ENCODE measurements at places on chromosomes 6 and 20.
A peak's percentile ranks its signal among the peaks of the same experiment; 100 is the strongest.

GRCh38 chr6:10749734-10750133, 2.1 kb downstream of the TMEM14B start:
- DNase-seq: no peak

DNA sequence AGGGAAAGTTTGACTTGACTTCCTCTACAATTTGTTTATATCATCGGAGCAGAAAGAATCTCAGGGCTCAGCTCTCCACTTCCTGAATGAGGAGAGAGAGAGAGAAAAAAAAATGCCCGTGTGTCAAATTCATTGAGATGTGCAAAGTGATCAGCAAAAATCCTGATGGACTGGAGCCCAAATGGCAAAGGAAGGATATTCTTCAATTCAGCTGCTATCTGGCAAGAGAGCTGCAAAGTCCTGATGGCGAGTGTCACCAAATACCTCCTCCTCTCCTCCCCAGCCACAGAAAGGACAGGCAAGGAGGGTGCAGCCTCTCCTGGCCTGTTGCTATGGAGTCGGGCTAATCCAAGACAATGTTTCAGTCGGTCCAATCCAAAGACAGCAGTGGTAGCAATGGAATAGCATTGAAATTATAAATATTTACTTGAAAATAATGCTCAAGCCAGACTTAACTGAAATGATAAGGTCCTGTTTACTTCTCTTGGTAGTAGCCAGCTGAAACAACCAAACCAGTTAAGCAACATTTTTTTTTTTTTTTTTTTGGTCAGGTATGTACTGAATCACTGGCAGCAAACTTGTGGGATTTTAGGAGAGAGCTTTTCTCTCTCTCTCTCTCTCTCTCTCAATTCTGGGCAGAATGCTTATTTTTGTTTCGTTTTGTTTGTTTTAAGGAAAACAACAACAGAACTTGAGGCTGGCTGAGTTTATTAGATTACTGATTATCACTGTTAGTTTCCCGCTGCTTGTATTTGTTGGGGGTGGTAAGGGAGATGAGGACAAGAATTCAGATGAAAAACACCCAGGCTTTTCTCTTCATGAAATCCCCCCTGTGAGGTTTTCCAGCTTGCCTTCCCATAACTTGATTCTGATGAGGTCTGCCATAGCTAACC, 204.2 kb downstream of the BCAS1 start:
- DNase-seq: no peak

DNA sequence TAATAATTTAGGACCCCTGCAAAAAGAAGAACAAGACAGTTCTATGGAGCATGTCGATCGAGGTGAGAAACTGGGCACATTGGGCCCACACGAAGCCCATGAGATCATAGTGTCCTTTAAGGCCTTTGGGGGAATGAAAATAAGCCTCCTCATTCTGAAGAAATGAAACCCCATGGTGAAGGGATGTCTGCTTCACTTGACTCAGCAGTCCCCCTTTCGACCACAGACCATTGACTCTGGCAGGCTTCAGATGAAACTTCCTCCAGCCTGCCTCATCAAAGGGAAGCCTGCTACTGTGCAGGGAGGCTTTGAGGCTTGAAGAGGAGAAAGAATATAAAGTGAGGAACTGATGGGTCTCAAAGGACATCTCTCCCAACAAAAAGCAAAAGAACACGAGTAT, 144.2 kb upstream of the FBXL4 start:
- no peak for DNase-seq

DNA sequence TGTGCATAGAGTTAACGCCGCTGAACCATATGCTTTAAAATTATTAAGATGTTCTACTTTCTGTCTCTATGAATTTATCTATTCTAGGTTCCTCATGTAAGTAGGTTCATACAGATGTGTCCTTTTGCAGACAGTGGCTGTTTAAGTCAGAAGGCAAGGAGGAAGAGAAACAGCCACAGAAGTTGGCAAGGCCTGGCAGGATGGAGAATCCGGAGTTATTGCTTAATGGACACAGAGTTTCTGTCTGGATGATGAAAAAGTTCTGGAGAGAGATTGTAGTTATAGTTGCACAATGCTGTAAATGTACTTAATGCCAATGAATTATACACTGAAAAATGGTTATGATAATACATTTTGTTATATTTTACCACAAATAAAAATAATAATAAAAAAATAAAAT, 283.6 kb upstream of the CNR1 start:
- no peak for DNase-seq

- DNase-seq: no peak
These were observed 159.1 kb downstream of the ZDHHC14 start for GRCh38 chr6:157539900-157540752.

- no peak for DNase-seq
These were observed 72.4 kb upstream of the NXT1 start for GRCh38 chr20:23278172-23278571.

DNA sequence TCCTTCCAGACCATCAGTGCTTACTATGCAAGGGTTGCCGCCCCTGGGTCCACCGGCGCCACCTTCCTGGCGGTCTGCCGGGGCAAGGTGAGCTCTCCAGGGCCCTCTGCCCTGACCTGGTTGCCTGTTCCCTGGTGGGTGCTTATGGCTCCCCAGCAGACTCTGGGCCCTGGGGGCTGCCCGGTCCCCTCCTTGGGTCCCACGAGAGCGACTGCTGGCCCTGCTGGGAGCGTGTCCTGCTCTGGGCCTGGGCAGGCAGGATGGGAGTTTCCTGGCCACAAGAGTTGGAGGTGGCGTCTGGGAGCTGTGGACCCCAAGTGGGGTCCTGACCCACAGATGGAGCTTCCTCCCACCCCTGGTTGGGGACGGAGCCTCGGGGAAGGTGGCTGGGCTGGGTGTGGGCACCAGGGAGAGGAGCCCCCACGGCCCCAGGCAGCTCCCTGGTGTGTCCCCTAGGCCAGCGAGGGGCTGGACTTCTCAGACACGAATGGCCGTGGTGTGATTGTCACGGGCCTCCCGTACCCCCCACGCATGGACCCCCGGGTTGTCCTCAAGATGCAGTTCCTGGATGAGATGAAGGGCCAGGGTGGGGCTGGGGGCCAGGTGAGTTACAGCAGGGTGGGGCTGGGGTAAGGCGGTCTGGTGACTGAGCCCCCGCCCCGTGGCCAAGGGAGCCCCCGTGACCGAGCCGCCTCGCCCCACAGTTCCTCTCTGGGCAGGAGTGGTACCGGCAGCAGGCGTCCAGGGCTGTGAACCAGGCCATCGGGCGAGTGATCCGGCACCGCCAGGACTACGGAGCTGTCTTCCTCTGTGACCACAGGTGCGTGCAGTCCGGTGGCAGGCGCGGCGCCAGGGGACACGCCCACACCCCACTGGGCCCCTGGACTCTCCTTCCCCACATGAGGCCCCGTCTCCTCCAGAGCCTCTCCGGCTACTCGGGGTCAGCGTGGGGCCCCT, 7.1 kb upstream of the TNFRSF6B start:
- DNase-seq: no peak

- no peak for DNase-seq
These were observed at the start of gene APOBEC2 for GRCh38 chr6:41053041-41053440. TSS of gene APOBEC2 (plus strand) at chr6:41053202. CDS start at chr6:41053348, 146 bp downstream.

- DNase-seq: no peak
These were observed 98.5 kb downstream of the TULP4 start for GRCh38 chr6:158410784-158411183.

GRCh38 chr6:109893606-109894005, 84.5 kb upstream of the GPR6 start:
- no peak for DNase-seq

DNA sequence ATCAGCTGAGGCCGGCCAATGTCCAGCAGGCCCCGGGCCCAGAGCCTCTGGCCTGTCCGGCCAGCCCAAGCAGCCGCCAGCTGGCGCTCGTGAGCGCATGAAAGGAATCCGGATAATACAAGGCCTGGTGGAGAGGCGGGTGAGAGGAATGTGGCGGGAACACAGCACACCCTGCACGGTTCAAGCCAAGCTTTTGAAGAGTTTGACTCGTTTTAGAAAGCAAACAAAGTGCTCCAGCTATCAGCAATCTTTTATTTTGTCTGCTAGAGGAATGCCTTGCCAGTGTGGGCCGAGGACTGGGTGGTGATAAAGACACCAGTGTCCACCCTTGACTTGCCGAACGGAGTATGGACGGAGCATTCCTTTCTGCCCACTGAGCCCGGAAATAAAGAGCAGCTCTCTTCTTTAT, 9.3 kb upstream of the NEDD9 start:
- no peak for DNase-seq

- no peak for DNase-seq
These were observed 465.2 kb upstream of the ADGRB3 start for GRCh38 chr6:68169922-68170321.

DNA sequence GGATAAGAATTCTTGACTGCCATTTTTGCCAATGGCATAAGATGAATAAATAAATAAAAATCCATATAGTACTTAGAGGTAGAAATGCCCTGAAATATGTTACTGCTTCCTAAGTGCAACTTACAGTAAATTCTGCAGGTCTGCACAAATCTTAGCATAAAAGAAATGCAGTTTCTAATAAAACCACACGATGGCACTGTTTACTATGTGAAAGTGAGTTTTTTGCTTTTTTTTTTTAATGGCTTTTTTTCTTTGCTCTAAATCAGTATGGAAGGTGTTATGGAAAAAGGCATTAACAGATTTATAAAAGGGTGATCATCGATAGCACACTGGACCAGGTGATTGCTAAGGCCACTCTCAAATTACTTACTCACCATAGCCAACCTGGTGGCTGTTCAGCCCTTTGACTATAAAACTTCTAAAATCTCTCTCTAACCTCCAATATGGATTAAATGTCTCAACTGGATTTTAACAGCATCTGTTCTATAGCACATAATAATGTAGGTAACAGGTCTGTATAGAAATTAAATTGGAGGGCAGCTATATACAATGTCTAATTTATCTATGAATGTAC, 45.8 kb downstream of the AHI1 start:
- DNase-seq: no peak

DNA sequence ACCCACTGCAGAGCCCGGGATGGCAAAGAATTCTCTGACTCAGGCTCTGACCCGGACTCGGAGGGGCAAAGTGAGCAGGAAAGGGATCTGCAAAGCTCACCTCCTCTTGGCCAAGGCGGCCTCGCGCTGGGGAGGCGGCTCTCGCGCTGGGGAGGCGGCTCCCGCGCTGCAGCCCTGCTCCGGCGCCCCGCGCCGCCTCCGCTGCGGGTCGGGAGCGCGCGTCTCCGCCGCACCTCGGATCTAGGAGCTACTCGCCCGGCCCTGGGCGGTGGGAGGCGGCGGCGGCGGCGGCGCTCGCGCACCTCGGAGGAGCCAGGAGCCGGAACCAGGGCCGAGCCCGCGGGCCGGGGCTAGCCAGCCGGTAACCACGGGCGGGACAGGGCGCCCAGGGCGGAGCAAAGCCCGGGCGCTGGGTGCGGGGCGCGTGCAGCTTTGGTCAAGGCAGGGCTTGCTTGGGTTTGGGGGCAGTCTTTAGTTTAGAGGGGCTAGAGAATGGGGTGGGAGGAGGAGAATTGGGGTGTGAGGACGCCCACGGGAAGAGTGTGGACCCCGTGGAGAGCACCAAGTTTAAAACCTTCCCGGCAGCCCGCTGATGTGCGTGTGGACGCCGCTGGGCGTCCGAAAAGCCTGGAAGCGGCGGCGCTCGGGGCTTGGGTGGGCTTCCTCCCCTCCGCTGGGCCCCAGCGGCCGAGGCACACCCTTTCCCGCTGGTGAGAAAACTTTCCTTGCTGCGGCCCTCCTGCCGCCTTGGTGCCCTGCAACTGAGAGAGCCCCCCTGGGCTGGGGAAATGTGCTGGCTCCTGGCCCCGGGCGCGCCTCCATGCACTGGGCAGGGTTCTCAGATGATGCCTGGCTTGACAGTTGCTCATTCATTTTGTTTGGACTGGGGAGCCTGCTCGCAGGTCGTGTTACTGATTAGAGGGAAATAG, at the start of gene MRAP2:
TSS of gene MRAP2 (plus strand) at position 250 of the 929 bp plus-strand sequence. CDS start 21,547 bp downstream, outside the sequence.
- peak; percentile 2 for DNase-seq

DNA sequence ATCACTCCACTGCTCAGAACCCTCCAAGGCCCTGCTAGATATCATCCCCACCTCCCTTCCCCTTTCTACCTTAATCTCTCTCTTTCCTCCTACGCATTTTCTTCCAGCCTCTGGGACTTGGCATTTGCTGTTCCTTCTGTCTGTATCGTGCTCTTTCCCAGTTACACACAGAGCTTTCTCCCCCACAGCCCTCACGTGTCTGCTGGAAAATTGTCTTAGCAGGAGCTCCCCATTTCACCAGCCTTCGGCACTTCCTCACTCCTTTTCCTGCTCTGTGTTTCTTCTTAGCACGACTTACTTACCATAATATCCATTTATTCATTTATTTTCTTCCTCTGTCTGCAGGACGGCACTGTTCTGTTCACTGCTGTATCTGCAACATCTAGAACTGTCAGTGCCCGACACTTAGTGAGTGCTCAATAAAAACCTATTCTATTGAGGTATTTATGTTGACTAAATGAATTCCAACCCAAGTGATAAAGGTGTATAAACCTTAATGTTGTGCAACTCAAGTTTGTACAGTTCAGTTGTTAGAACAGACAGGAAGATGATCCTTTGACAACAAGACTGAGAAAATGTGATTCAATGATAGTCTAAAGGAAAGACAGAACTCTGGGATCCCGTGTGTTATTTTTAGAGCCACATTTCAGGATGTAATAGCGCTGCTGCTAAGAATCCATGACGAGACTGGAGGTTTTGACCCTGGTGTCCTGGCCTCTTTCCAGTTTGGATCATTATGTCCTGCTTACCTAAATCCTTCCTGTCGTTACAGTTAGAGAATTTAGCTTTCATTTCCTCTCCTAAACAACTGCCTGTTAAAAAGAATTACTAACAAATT, 170.1 kb upstream of the LAMP5 start:
- DNase-seq: no peak

GRCh38 chr6:106728296-106728870, 99.0 kb downstream of the QRSL1 start:
- no peak for DNase-seq

Measured in stimulated activated CD4-positive, alpha-beta T cell treated with anti-CD3 and anti-CD28 coated beads, Interleukin-15, amount 100 ng/mL, for 48 hours (primary cell).